ENCODE measurements at places on chromosomes 2 and 18.

- no peak for DNase-seq
Observed at GRCh38 chr18:77482190-77483085, 232.8 kb downstream of the GALR1 start.

- DNase-seq = no peak
Observed at GRCh38 chr2:163877316-163877715, 141.5 kb upstream of the FIGN start.

DNA sequence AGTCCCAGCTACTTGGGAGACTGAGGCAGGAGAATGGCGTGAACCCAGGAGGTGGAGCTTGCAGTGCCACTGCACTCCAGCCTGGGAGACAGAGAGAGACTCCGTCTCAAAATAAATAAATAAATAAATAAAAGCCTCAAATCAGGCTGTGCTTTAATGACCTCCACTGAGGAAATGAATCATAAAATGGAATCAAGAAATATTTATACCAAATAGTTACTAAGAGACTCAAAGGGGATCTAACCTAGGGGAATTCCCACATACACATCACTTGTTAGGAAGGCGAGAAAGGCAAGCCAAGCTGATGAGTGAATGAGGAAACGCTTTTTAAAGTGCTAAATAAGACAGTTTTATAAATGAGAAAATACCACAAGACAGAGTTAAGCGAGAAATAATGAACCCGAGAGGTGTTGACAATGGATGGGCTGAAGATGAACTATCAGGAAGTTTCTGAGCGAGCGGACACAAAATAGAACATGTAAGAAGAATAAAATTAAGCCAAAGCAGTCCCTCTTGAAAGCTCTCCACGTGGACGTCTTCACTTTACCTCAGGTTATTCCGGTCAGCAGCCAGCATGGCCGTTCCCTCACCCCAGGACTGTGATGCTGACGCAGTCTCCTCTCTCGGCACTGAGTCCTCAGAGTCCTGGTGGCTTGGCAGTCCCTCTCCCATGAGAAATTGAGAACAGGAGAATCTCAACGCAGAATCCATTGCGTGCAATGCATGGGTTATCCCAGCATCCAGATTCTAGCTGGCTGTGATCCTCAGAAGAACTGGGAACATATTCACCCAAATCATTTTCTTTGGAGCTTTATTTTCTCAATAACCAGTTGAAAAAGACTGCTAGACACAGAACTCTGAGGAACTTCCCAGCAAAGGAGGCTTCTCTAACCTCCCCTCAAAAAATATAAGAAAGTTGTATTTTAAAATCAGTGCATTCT is 22.3 kb downstream of the PXDN start:
- DNase-seq = no peak

- no peak for DNase-seq
Observed at GRCh38 chr18:51128533-51128932, 68.9 kb downstream of the MEX3C start.

DNA sequence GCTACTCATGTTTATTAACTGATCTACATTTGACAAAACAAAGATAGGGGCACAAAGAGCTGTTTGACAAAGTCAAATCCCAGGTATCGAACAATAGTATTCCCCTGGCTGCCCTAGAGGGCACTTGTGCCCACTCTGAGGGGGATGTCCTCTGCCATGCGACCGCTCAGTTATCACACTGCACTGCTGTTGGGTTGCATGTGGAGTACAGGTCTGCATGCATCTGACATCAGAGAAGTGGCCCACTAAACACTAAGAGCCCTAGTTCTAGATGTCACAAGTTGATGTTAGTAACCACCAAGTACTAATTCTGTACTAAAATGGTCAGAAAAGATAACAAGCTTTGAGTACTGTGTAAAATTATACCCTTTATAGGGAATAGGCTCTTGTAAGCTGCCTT is 20.1 kb upstream of the FLACC1 start:
- no peak for DNase-seq

GRCh38 chr2:226267516-226268289 is 531.9 kb downstream of the IRS1 start:
- DNase-seq = no peak

GRCh38 chr2:145569108-145569507 is 1049.2 kb upstream of the ZEB2 start:
- no peak for DNase-seq

DNA sequence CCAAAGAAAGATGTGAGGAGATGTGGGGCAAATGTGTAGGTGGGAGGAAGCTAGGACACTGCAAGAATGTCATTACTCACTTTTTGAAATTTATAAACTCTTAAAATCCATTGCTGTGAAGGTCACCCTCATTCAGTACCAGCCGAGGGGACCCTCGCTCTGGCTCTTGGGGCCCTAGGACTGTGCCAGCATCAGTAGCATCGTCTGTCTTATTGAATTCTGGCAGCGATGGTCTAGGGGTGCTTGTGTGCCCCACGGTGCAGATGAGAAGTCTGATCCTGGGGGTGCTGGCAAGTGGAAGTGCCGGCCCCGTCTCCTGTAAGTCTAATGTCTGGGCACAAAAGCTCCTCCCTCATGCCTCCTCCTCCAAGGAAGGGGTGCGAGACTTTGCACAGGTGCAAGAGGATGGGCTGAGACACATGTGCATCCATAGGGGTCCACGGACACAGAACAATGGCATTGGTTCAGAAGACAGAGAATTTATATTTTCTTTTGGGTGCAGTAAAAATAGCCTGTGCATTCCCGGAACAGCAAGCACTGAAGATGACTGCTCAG is 266.7 kb upstream of the HDAC4 start:
- no peak for DNase-seq

- no peak for DNase-seq
Observed at GRCh38 chr2:43110442-43110871, 115.9 kb downstream of the ZFP36L2 start.

DNA sequence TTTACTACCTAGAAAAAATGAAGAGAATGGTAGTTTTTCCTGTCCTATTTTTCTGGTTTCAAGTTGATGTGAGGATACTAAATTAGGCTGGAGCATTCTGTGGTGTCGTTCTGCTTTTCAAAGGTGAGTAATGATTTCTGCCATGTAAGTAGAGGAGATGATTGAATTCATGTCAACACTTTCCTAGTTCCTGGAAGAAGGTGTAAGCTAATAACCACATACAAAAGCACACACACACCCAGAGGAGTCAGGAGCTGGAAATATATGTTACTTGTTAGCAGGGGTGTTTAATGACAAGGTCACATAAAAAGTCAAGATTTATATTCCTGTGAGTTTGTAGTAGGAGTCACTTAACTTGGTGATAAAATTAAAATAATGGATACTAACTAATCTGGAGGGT is 172.1 kb downstream of the TMX3 start:
- DNase-seq = no peak

GRCh38 chr2:126761256-126761980 is 105.5 kb downstream of the GYPC start:
- DNase-seq = no peak
